CD4-positive, alpha-beta T cell treated with Interleukin-17A for 1 hour (primary cell): ENCODE measurements at places on chromosomes 16 and 17.

DNA sequence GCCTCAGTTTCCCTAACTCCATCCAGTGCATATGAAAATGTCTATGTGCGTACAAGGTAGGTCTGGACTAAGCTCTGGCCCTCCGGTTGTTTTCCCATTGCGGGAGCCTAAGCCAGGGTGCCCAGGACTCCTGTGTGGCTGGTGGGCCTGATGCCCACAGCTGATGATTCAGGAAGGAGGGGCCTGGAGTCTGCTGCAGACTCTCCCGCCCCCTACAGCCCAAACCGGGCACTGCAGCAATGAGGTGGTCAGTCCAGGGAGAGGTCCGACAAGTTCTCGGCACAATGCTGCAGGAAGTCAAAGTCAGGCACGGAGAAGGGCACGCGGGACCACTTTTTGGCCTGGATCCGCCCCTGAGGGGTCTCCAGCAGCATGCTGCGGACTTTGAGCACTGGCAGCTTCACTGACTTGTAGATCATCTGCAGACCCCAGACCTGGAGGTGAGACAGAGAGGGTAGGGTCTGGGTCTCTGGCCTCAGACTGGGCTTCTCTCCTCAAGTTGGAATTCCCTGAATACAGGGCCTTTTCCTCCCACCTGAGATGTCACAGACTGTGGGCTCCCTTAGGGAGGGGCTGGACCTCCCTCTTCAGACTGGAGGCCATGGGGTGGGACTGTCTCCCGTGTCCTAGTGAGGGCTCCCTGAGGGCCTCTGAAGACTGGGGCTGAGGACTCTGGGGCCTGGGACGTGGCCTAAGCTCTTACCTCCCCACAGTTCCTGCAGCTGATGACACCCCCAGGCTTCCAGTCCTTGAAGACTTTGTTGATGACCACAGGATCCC is 3.4 kb upstream of the ZNF385C start:
- peak; percentile 63 for DNase-seq

GRCh38 chr16:6482696-6483468 is 849.8 kb upstream of the RBFOX1 start:
- DNase-seq, result no peak

GRCh38 chr17:66720027-66720426 is 114.9 kb upstream of the CACNG5 start:
- no peak for DNase-seq

GRCh38 chr16:68284847-68285246 is 20.5 kb downstream of the SLC7A6 start:
- peak; percentile 32 for DNase-seq

DNA sequence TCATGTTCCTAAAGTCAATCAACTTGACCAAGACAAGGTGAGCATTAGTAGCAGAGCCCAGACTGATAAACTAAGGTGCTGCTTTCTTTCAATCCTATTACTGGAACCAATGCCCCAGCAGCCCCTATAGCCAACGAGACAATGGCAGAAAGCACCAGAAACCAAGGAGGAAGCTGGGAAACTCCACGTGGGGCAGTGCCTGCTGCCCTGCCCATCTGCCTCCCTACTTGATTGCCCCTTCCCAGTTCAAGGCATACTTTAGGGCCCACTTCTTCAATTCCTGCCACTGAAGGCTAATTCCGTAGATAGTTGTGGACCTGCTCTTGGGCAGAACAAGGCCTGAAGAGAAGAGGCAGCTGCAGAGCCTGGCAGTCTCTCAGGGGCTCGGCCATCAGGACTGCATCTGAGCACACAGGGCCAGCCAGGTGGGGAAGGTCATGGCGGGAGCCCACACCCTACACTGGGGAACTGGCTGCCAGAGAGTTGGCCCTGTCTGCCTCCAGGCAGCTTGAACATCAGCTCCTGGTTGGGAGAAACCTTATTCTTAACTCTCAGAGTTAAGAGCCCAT is 30.9 kb downstream of the WSB1 start:
- no peak for DNase-seq

- DNase-seq, result peak; percentile 20
Observed at GRCh38 chr16:22670551-22671041, 143.4 kb upstream of the HS3ST2 start.

GRCh38 chr16:4288148-4288921 is 15.5 kb upstream of the TFAP4 start:
- peak; percentile 82 for DNase-seq

- peak; percentile 8 for DNase-seq
Observed at GRCh38 chr17:34892461-34893249, 68.6 kb downstream of the CCT6B start.

DNA sequence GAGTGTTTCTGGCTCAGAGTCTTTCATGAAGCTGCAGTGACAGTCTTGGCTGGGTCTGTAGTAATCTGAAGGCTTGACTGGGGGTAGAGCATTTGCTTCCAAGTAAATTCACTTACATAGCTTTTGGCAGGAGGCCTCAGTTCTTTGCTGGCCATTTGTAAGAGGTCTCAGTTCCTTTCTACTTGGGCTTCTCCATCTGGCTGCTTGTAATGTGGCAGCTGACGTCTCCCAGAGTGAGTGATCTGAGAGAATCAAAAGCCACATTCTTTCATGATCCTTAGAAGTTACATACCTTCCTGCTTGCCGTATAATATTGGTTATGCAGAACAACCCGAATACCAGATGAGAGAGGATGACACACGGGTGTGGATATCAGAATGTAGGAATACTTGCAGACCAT is 39.8 kb downstream of the NF1 start:
- DNase-seq, result no peak

- DNase-seq, result peak; percentile 68
Observed at GRCh38 chr17:44187131-44187899, 543 bp downstream of the TMUB2 start.

GRCh38 chr17:39975801-39976200 is 4.8 kb upstream of the PSMD3 start:
- DNase-seq, result no peak
